ENCODE measurements at places on chromosomes 5 and 9.

DNA sequence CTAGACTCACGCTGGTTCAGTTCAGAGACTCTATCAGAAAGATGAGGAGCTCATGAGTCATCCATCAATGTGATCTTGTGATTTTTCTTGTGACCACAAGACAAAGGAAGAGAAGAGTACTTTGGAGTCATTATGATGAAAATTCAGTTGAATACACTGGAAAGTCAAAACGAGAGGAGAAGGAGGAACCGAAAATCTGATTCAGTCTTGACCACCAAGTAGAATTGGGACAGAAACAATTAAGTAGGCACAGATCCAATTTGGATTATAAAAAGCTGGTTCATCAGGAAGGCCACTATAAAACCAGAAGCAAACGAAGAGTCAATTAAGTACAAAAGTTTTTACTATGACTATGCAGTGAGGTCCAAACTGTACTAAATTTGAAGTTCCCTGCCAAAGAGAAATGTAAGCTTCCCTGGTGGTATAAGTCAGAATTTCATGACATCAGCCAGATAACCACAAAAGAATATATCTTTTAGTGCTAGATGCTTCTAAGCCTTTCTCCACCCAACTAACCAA is 90.9 kb downstream of the THBS4 start:
- DNase-seq = no peak

DNA sequence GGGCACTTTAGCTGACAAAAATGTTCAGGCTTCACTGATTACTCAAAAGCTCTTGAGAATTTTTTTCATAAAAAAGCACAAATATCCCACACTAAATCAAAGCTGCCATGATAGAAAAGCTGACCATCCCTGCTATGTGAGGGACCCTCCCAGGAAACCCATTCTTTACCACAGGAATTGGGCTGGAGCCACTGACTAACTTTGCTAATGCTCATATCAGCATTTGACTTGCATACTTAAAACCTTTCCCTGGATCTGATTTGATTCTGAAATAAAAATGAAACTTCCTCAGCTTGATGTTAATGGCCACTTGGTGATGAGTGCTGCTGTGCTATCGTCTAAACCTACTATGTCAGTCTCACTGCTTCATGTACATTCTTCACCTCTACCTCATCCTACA is 243.6 kb downstream of the PRELID2 start:
- DNase-seq = no peak

GRCh38 chr5:94771742-94772141 is 153.3 kb downstream of the SLF1 start:
- DNase-seq = no peak

DNA sequence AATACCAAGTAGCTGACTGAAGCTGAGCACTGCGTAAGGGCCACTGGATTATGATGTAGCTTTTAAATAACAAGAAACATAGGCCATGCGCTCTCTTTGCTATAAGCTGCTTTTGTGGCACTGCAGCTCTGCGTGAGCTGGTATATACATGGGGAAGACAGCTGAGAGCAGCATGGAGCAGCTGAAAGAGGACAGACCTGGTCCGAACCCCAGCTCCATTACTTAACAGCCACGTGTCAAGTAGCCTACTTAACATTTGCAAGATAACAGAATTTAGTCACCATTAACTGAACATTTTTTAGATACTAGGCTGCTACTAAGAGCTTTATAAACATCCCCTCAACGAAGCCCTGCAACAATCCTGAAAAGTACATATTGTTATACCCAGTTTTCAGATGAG is 69.3 kb downstream of the PTPN3 start:
- DNase-seq = no peak

- DNase-seq = no peak
Measured at GRCh38 chr5:142428036-142428772, 103.4 kb upstream of the SPRY4 start.

GRCh38 chr9:126671381-126671831 is 57.7 kb downstream of the LMX1B start:
- DNase-seq = no peak

DNA sequence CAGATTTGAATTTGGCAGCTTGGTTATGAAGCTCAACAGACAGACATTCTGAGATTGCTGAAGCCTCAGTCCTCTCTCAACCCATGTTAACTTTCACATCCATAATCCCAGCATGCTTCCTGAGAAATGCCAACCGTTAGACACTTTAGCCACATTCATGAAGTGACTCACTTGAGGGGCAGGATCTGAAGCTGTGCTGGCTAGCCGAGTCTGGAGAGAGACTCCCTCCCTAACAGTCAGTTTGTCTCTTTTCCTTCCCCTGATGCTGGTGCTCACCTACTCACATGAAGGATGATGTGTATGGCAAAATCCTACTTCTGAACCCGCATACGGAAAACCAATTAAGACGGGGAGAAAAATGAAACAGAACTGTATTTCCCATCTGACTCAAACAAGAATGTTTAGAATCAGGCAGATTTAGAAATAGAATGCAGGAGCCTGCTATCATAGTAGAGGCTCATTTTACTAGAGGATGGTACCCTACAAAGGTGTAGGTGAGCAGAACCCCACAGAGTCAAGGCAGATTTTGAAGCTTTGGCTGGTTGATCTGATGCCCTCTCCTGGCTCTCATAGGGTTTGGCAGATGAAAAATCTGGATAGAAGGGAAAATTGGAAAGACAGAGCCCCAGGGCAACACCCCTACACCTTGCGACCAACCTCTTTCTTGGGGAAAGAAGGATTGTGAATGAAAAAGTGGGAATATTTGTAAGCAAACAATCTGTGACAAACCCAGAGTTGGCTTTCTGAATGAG is 150.9 kb upstream of the LHFPL2 start:
- DNase-seq = no peak

All from NCI-H2107 (cell line).